ENCODE measurements at places on chromosomes 2 and 18. TPM values are rescaled to one million over a fixed set of nuclear protein-coding genes. Genes with fewer than 3 reads are reported as not detected.

The DOK1 gene
- total RNA-seq, result 5.4 TPM

The CRYBA2 gene
- 179 TPM for total RNA-seq

The SLC30A3 gene
- total RNA-seq, result 0.53 TPM

GRCh38 chr2:128584296-128584890 is 265.7 kb upstream of the HS6ST1 start:
- no peak for DNase-seq

DNA sequence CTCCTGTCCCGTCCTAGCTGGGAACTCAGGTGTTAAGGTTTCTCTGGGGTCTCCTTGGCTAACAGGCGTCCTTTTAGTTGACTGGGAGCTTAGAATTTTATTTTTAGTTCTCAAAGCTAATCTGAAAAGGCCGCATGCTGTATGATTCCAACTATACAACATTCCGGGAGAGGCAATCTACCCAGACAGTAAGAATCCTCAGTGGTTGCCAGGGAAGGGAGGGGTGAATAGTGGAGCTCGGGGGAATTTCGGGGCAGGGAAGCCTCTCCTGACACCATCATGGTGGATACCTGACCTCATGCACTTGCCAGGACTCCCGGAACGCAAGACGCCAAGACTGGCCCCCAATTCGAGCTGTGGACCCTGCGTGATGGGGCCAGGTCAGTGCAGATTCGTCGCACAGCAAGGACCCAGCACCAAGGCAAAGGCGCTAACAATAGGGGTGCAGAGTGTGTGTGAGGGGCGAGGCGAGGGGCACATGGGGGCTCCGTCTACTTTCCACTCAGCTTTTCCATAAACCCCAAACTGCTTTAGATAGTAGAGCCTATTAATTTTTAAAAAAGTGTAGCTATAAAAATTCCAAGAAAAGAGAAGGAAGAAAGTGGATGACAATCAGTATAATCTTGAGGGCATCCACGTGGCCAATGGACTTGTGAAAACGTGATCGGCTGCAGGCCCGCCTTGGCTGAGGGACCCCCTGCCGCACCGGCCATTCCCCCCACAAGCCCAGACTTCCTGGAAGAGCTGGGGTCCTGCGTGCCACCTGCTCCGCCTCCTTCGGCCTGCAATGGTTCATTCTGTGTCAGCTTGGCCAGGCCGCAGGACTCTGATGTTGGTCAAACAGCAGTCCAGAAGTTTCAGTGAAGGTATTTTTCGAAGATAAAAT is 17.3 kb downstream of the PDCD1 start:
- no peak for DNase-seq

DNA sequence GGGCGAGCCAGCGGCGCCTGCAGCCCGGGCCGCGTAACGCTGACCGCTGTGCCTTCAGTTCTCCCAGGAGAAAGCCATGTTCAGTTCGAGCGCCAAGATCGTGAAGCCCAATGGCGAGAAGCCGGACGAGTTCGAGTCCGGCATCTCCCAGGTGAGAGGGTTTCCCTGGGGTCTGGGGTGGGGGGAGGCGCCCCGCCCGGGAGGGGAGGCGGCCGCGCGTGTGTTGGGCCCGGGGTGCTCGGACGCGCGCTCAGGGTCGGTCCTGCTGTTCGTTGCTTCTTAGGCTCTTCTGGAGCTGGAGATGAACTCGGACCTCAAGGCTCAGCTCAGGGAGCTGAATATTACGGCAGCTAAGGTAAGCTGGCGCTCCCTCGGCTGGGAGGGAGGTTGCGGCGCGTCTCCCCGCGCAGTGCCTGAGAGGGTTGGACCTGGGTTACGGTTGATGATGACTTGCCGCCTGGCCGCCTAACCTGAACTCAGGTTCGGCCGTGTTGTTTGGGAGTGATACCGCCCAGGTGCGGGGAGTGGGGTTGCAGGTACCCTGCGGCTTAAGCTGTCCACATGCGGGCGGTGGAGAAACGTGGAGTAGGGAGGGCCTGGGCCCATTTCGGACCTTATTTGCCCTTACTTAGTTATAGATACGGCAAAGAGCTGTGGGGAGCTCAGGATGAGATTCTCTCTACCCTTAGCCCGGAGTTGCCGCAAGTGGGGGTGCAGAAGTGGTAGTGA is 638 bp downstream of the RPS7 start:
- DNase-seq, result no peak

- DNase-seq, result no peak
Measured at GRCh38 chr2:5794012-5794411, 101.8 kb downstream of the SOX11 start.

DNA sequence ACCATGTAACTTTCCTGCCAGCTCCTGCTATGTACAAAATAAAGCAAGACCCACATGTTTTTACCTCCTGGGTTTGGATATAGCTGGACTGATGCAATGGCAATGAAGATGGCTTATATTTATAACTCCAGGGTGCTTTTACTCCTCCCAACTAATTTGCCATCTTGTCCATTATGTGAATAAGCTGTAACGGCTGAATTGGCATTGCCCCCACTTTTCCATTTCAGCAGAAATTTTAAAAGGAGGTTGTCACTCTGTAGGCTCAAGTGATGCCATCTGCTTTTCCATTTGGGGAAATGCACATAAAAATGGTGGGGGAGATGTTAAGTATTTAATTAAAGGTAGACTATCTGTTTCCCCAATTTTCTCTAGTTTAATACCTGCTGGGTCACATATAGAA is 345.5 kb downstream of the ERBB4 start:
- DNase-seq, result no peak

GRCh38 chr2:17617955-17618354 is 77.5 kb downstream of the VSNL1 start:
- DNase-seq, result no peak

All from type B pancreatic cell (in vitro differentiated cells).